ENCODE measurements at places on chromosomes 12 and 14.

DNA sequence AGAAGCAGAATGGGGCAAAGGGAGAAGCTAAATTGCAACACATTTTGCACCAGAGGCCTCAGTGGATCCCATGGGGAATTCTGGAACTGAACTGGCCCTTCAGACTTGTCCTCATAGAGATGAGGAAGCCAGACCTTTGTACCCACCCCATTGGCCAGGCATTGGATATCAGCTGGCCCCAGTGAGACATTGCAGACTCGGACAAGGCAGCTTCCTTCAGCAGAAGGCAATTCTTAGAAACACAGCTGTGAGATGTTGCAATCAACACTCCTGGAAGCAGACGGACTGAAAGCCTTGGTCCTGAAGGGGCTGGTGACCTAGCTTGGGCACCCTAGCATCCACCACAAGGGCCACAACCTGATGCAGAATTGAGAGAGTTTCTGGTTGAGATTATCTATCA is 218.1 kb downstream of the MSRB3 start:
- no peak for DNase-seq

GRCh38 chr12:6465467-6466183 is 4.9 kb downstream of the VAMP1 start:
- peak; percentile 84 for DNase-seq

DNA sequence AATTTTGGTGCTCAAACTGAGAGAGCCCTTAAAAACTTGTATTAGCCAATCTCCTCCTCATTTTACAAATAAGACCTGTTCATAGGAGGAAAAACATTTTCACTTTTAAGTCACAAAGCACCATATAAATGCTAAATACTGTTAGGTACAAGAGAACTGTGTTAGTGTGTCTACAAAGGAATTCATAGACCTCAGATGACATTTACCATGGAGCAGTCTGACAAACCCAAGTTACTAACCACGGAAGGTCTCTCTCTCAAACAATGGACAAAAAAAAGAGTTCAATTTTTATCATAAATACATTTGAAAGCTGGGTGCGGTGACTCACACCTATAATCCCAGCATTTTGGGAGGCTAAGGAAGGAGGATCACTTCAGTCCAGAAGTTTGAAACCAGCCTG is 10.0 kb downstream of the SBNO1 start:
- no peak for DNase-seq

DNA sequence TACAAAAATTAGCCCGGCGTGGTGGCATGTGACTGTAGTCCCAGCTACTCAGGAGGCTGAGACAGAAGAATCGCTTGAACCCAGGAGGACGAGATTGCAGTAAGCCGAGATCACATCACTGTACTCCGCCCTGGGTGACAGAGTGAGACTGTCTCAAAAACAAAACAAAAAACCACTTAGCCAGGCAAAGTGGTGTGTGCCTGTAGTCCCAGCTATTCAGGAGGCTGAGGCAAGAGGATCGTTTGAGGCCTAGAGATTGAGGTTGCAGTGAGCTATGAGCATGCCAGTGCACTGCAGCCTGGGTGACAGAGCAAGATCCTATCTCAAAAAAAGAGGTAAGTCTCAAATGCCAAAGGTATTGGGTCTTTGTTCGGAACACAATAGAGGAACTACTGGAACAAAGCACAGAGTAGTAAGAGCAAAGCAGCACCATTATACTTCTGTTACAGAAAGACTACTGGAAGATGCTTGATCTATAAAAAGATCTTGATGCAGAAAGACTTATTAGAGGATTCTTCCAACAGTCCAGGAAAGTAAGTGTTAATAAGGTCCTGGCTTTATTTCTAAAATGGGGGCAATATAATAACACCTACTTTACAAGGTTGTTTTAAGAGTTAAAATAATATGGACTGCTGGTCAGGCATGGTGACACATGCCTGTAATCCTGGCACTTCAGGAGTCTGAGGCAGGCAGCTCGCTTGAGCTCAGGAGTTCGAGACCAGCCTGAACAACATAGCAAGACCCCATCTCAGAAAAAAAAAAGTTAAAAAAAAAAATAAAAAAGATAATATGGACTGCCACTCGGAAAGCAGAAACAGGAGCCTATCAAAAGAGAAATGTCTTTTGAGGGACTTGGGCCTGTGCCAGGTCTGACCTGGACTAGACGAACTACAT is 29.9 kb downstream of the BTBD7 start:
- DNase-seq, result no peak

DNA sequence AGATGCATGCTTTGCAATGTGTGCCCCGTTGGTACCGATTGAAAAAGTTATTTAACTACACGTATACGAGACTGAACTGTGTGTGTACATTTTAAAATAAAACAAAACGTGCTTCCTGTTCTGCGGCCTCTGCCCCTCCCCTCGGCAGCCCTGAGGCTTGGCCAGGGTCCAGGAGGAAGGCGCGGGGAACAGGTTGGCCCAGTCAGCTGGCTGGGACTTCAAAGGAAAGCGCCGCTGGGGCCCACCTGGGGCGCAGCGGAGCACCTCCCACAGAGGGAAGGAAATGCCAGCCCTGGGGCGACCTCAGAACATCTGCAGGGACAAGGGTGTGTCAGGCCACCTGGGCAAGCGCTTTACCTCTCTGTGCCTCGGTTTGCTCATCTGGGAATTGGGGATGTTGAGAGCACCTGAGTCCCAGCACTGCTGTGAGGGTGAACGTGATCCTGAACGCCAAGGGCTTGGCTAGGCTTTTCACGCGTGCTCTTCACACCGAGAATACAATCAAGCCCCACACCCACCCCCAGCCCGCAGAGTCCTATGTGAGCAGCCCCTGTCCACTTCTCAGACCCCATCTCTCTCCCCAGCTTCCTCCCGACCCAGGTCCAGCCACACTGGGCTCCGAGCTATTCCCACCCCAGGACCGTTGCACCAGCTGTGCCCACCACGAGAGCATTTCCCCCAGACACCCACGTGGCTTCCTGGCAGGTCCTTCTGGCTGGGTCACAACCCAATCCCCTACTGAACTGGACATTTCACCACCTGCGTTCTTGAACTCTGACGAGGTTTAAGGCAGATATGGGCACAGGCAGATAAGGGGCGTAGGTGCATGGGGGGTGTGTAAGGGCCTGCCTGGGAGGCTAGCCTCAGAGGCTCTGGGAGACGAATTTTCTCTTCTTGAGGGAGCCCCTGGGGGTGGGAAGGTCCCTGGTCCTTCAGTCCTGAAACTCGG is 41.9 kb upstream of the NCOR2 start:
- peak; percentile 98 for DNase-seq

- DNase-seq, result no peak
Observed at GRCh38 chr14:58288106-58288792, 10.1 kb upstream of the ARID4A start.

GRCh38 chr14:38583471-38583870 is 327.6 kb upstream of the CLEC14A start:
- DNase-seq, result no peak

DNA sequence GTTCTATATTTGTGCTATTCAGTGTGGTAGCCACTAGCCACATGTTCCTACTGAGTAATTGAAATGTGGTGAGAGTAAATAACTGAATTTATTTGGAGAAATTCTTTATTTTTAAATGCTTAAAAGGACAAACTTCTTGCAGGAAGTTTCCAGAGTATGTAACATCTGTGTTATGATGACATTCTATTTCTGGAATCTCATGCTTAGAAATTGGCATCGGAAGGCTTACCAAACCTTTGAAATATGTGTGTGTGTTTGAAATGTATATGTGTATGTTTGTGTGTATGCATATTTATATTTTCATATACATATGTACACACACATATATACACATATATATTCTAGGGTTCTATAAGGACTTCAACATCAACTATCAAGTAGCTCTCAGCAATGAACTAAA is 12.4 kb upstream of the WSCD2 start:
- DNase-seq, result no peak

- DNase-seq, result peak; percentile 100
Observed at GRCh38 chr12:54306925-54307741, 6.3 kb upstream of the NFE2 start.

DNA sequence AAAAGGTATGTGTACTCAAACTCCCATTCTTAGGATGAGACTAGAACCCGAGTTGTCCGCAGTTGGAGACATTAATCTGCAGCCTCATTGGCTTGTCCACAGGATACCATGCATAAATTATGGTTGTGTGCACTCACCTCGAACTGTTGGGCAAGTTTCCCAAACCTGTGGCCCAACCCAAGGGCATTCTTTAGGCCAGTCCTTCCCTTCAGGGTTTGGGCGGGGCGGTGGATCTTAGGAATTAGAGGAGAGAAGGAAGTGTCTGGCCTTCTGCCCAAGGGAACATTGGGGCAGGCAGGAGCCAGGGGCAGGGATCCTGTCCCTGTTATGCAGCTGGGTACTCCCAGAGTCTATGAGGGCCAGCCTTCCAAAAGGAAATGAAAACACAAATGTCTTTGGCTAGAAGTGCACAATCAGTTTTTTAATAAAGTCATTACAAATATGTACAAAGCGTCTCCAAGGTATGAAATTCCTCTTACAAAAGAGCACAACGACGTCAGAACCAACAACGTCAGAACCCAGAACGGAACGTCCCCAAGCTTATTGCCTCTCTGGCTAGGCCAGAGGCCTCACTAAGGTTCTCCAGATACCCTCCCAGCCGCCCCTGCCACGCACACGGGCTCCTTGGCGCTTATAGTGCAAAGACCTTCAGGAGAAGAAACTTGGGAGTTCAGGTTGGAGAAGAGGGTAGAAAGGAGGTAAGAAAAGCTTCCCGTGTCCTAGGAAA is 25.3 kb downstream of the HRK start:
- no peak for DNase-seq

DNA sequence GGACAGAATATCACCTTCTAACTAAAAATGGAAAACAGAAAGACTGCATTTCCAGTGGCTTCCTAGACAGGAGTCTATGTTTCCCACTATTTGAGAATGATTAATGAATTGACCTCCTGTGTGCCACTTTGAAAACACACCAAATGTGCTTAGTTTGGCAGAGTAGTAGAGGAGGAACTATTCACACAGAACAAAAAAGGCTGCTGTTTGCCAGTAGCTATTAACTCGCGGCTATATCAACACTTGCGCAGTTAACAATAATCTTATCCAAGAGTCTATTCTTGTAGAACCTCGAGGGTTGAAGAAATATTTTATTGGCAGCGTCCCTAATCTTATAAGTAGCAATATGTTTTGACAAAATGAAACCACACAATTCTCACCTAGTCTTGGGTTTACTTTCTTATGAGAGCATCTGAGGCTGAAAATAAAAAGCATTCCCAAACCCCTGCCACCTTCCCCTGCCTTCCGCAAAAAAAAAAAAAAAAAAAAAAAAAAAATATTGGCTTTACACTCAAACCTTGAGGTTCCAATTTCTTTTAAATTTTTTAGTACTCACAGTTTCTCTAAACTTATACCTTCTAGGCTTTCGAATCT is 127.3 kb upstream of the FLRT2 start:
- DNase-seq, result no peak

DNA sequence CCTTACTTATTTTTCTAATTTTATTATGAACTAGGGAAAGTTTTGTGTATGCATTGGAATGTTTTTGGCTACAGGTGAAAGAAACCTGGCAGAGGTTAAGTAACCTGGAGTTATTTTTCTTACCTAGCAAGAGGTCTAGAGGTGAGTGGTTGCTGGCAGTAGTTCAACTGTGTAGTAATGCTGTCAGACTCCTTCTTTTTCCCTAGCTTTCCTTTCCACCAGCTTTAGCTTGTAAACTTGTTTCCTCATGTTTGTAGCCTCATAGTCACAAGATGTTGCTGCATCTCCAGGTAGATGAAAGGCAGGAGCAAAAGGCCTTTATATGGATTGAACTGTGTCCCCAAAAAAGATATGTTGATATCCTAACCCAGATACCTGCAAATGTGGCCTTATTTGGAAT is 105.1 kb upstream of the AMIGO2 start:
- DNase-seq, result peak; percentile 81

- DNase-seq, result no peak
Observed at GRCh38 chr12:39586816-39587215, 32.8 kb downstream of the ABCD2 start.

- DNase-seq, result peak; percentile 29
Observed at GRCh38 chr12:85448548-85449139, 168.6 kb downstream of the ALX1 start.

DNA sequence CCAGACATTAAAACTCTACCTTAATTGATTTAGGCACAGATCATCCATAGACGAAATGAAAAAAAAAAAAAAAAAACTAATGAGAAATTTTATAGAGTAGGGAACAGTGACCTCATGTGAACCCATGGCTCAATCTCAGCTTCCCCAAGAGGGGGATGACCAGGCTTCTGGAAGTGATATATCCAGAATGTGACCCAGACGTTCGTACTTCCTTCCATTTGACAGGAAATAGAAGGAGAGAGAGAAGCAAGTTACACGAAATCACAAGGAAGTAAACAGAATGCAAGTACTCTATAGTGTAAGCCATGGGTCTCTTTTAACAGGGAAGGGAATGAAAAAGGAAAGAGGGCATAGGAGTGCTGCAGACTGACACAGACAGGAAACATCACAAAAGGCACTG is 10.1 kb downstream of the FOXN3 start:
- no peak for DNase-seq

DNA sequence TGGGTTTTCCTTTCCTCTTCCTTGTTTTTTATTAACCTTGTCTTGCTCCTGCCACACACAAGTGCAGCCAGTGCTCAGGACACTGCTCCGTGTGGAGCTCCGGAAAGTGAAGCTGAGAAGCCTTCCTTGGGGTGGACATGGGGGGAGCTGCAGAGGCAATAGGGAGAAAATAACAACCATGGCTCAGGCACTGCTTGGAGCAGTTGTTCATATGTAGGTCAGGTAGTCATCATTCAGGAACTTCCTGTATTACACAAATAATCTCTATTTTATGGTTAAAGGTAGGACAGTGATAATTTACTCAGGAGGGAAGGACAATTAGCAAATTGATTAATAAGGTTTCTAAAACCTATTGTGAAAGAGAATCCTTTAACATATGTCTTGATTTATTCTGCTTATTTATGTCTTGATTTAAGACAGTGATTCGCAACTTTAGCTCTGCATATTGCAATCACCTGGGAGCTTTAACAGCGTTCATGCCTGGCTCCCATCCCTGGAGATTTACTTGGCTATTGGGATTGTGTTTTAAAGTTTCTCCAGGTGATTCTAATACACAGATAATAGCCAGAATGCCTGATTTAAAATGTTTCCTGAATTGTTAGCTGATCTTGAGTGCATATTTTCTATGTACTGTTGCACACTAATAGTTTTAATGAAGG is 92.1 kb downstream of the ETV6 start:
- peak; percentile 37 for DNase-seq

GRCh38 chr14:89015016-89015415 is 190.6 kb downstream of the TTC8 start:
- DNase-seq, result no peak

GRCh38 chr14:22532345-22533056 is 56.5 kb downstream of the DAD1 start:
- DNase-seq, result no peak

- DNase-seq, result peak; percentile 46
Observed at GRCh38 chr14:75521415-75522199, 662 bp upstream of the BATF start.

- DNase-seq, result no peak
Observed at GRCh38 chr14:84877061-84877460, 652.9 kb upstream of the FLRT2 start.

- DNase-seq, result no peak
Observed at GRCh38 chr12:95322326-95322725, 104.7 kb downstream of the VEZT start.

- no peak for DNase-seq
Observed at GRCh38 chr12:112751844-112752243, 39.7 kb upstream of the RPH3A start.

GRCh38 chr12:125029761-125030358 is 35.4 kb upstream of the AACS start:
- DNase-seq, result no peak
